ENCODE measurements at places on chromosomes 16 and 17.
A peak's percentile ranks its signal among the peaks of the same experiment; 100 is the strongest.

DNA sequence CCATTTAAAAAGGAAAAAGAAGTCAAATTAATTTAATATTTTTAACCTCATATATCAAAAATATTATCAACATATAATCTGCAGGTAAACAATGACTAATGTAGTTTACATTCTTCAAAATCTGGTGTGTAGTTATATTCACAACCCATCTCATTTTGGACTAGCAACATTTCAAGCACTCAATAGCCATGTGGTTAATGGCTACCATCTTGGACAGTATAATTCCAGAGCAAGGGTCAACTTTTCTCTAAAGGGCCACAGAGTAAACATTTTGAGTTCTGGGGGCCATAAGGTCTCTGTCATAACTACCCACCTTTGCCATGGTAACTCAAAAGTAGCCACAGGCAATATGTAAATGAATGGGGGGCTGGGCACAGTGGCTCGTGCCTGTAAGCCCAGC is 153.9 kb downstream of the PARN start:
- no peak for DNase-seq

DNA sequence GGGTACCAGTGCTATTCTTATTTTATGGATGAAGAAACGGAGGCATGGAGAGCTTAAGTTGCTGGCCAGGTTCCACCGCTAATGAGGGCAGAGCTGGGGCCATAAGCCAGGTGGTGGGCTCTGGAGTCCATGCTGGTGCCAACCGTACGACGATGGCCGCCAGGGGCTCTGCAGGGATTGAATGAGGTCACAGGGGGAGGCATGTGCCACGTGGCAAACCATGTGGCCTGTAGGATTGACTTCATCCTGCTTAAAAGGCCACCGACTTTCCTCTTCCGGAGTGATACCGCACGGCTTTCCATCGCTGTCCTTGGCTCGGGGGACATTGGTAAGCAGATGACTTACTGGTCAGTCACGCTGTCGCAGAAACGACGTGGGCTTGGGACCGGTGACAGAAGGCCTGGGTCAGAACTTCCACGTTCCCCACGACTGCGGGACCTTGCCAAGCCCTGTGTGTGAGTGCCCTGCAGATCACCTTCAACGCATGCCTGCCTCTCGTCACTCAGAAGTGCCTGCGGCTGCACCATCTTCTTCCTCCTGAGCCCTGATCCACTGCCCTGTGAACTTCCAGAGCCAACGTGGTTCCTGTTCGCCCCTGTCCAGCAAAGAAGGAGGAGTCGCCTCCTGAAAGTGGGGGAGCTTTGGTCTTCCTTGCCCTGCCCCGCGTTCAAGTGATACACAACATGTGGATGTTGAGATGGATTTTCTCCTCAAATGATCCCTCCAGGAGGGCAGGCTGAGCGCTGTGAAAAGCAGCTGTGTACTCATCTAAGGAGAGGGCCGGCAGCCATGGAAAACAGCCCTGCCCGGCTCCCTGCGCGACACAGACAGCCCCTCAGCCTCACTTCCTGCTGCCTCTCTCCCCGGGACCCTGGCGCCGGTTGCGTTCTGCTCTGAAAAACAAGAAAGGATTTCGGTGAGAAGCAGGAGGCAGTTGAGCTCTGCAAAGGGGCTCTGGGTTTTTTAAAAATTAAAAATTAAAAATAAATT is 176.7 kb downstream of the C16orf95 start:
- no peak for DNase-seq

GRCh38 chr16:54707813-54708212 is 222.9 kb upstream of the IRX5 start:
- DNase-seq: no peak

DNA sequence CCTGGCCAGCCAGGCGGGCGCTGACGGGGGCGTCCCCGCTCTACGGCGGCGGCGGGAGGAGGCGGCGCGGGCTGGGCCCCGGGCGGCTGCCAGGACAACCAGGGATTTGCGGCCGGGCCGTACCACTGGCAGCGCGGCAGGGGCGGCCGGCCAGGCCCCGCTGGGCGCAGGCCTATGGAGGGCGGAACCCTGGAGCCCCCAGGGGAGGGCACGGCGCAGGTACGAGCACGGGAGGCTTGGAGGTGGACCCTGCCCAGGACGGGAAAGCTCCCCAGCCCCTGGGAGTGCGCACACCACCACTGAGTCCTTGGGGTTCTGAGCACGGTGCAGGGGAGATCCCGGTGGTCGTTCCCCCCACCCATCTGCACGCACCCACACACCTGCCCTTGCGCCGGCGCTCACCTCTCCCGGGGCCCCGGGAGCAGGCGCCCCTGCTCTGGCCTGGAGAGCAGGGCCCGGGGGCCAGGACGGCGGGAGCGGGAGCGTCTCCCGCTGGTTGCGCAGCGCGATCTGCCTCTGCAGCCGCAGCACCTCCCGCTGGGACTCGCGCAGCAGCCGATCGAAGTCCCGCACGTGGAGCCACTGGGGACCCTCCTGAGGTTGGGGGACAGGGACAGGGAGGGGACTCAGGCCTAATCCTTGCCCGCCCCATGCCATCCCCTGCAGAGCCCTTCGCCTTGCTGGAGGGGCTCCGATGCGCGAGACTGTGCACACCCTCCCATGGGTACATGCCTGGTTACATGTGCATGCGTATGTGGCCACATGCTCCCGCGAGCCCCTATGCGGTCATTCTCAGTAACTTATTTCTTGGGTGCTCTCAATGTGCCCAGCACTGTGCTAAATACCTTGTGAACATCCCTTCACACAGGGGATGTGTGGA is 3.9 kb downstream of the TSPOAP1 start:
- DNase-seq: no peak

DNA sequence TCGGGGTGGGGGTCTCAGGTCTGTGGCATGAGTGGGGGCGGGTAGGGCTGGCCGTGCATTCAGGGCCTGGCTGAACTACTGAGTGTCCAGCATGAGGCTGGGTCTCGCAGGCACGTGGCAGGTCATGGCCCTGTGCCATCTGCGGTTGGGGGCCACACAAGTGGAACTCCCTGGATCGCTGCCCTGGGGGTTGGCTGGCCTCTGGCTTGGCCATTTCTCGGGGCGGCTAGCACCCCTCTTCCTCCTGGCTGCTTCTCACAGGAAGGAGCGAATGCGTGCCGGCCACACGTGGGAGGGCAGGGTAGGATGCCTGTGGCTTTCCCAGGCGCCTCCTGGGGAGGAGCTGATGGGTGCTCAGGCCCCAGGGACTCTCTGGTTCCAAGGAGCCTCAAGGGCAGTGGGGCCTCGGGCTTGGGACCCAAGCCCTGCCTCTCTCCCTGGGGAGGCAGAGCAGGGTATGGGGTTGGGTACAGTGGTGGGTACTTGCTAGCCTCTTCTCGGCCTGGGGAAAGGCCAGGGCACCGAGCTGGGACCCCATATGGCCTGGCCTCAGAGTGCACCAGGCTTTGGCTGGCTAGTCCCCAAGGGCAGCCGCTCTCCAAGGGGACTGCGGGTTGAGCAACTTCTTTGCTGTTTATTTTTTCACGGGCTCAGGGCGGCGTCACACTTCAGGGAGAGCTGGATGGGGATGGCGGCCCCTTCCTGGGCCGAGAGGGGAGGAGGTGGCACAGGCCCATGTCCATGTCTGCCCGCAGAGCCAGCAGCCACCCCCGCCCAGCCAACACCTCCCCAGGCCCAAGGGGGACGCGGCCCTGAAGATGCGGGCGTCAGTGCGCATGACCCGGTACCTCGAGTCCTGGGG is 37.5 kb downstream of the ADCY7 start:
- DNase-seq: no peak

- DNase-seq: no peak
Measured at GRCh38 chr17:62802561-62803205, 5.4 kb downstream of the MARCHF10 start.

- DNase-seq: no peak
Measured at GRCh38 chr17:73733517-73733916, 89.3 kb upstream of the SDK2 start.

DNA sequence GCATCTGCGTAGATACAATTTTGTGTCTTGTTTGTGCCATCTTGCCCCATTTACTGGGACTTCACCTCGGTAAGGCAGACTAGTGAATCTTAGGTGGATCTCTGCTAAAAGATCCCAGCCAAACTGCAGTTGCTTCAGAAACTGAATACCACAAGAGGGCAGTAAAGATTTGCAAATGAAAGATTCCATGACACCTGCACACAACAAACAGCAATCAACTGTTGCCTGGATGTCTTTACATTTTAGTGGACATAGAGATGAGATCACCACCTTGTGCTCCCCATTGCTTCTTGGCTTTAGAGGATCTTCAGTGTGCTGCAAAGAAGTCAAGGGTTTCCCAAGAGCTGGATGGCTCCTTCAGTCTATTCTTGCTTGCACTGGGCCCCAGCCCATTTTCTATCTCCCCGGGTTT is 119.2 kb upstream of the CACNG5 start:
- peak; percentile 89 for DNase-seq

GRCh38 chr16:80151722-80152111 is 389.1 kb upstream of the DYNLRB2 start:
- DNase-seq: no peak

GRCh38 chr17:29401258-29401657 is 11.1 kb downstream of the TAOK1 start:
- no peak for DNase-seq

- no peak for DNase-seq
Measured at GRCh38 chr17:72191921-72192799, 71.3 kb downstream of the SOX9 start.

- DNase-seq: peak; percentile 42
Measured at GRCh38 chr16:87384162-87384874, 742 bp upstream of the FBXO31 start.

GRCh38 chr16:65070831-65071432 is 50.9 kb downstream of the CDH11 start:
- peak; percentile 12 for DNase-seq

GRCh38 chr16:20844588-20844987 is 38.3 kb downstream of the REXO5 start:
- DNase-seq: no peak

- DNase-seq: peak; percentile 77
Measured at GRCh38 chr16:23435500-23435899, 17.5 kb downstream of the COG7 start.

DNA sequence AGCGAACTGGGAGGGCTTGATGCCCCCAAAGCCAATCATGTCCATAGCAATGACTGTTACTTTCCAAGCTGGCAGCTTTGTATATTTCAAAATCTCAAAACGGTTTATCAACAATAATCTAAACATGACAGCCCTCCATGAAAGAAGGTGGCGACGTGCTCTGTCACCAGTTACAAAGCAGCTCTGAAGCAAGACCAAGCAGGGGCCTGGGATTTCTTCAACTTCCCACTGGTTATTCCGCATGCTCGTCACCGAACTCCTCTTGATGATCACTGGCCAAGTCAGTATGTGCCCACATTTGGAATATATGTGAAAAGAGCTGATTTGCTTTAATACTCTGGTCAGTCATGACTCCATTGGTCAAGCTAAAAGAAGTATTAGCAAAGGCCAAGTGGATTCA is 175.6 kb downstream of the VPS53 start:
- DNase-seq: no peak

- no peak for DNase-seq
Measured at GRCh38 chr17:73782641-73783381, 138.6 kb upstream of the SDK2 start.

DNA sequence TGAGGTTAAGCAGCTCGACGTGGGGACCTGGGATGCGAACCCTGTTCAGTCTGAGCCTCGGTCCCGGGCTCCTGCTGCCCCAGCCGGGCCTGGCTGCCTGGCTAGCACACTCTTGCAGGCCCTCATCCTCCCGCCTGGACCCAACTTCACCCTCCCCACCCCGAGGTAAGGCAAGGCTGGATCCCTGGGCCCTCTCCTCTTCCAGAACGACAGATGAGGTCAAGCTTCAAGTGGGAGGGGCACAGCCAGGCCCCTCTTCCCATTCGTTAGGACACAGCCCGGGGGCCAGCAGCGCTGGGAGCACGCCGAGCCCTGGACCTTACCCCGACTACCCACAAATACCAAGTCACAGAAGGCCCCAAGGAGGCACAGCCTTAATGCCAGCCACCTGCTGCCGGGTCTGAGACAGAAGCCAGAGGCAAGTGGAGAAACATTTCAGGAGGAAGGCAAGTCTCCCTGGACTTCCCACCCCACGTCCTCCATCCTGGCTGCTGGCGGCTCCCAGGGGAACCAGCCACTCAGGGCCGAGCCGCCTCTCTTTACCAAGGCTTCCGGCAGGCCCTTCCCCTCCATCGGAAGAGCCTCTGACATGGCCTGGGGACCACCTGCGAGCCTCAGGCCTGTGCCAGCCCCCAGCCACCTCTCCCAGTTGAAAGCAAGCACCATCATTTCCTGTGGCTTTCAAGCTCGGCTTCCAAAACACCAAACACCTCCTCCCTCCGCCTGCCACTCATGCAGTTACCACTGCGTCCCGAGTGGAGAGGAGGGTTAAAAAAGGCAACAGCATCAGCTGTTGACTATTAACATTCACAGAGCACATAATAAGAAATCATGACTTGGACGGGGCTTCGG is 59.9 kb downstream of the RPH3AL start:
- DNase-seq: no peak

DNA sequence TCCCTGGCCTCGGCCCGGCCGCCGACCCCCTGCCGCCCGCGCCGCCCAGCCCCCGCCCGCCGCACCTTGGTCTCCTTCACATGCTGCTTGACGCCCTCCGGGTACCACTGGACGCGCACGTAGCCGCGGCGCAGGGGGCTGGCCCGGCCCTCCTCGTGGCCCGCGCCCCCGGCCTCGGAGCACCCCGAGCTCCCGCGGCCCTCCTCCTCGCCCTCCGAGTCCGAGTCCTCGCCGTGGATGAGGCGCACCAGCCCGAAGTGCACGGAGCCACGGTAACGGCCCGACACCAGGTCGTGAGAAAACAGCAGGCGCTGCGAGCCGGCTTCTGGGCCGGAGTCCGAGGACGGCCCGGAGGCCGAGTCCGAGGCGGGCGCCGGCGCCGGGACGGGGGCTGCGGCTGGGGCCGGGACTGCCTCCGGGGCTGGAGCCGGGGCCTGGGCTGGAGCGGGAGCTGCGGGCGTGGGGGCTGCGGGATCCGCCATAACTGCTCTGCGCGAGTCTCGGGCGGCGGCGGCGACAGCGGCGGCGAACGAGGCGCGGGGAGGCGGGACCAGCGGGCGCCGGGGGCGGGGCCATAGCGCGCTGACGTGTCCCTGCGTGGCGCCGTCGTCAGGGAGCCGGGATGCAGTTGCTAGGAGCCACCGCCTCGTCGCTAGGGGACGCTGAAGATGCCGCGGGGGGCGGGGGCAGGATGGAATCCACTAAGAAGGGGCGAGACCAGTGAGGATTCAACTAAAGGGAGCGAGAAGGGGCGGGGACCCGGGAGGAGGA is at the start of gene UBE2O:
UBE2O (minus strand) TSS at position 493 of the 771 bp plus-strand sequence; CDS start at position 482, 11 bp downstream.
- DNase-seq: peak; percentile 82
